Kidney (tissue), 22 donors: ENCODE measurements at places on chromosomes 12 and 14. TPM values are rescaled to one million over a fixed set of nuclear protein-coding genes. Genes with fewer than 3 reads are reported as not detected.
A peak's percentile ranks its signal among the peaks of the same experiment; 100 is the strongest.

DNA sequence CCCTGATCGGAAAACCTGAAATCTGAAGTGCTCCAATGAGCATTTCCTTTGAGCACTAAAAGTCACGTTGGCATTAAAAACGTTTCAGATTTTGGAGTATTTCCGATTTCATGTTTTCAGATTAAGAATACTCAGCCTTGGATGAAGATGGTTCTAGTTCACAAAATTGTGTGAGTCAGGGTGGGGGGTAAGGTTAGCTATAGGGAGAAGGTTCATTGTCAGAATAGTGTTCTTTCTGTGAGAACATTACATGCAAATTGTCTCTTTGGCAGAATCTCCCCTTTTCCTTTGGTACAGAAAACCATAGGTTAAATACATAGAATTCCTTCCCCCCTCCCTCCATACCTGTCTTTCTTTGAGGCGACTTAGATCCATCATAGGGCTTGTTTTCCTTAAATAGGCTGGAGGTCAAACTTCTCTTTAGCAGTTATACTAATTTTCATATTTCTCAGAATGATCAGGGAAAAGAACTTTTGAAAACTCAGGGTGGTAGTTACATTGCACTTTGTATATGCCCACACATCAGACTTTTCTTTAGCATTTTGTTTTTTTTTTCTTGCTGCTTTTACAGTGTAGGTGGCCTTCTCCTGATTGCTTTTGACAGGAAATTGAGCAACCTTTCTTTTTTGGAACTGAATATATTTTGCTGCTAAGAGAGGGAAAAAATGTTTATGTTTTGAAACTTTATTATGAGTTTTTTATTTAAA is 503.5 kb downstream of the PCNX1 start:
- H3K27ac ChIP-seq, result no peak overlapping the region
- DNase-seq, result no peak
- H3K4me1 ChIP-seq, result no peaks in the 10 kb centered on the region
- H3K27me3 ChIP-seq, result no peaks in the 10 kb centered on the region

DNA sequence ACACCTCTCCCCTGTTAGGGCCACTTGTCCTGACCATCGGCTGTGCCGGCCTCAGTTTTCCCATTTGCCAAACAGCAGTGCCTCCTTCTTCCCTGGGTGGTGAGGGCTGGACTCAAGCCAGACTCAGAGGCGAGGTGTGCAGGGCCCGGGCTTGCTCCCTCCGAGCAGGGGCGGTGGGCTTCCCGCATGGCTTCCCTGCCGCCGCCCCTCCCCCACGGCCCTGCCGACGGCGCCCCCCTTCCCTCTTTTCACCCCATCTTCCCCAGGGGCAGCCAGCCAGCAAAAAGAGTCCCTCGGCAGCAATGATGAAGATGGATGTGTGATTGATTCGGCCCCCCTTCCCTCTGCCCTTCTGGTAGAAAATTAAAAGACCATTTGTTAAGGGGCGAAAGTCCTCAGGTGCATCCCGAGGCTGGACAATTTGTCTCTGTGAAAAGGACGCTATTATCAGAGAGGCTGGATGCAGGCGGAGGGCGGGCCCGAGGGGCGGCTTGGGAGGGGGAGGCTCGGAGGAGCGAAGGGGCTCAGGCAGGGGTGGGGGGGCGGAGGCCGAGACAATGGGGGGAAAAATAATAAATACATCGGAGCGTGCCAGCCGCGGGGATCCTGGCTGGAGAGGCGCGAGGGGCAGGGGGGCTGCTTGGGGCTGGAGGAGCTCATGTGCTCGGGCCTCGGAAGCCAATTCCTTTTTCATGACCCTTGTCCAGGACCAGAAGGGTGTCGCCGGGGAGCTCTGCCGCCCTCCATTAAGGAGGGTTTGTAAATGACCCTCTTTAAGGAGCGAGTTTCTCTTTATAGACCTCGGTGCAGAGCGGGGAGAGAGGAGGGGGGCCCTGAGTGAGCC is 48.0 kb upstream of the LHX5 start:
- no peaks in the 10 kb centered on the region for H3K4me1 ChIP-seq
- no peak overlapping the region for H3K4me3 ChIP-seq
- no peak overlapping the region for H3K27ac ChIP-seq
- DNase-seq, result peak; percentile 15
- H3K36me3 ChIP-seq, result no peaks in the 10 kb centered on the region

DNA sequence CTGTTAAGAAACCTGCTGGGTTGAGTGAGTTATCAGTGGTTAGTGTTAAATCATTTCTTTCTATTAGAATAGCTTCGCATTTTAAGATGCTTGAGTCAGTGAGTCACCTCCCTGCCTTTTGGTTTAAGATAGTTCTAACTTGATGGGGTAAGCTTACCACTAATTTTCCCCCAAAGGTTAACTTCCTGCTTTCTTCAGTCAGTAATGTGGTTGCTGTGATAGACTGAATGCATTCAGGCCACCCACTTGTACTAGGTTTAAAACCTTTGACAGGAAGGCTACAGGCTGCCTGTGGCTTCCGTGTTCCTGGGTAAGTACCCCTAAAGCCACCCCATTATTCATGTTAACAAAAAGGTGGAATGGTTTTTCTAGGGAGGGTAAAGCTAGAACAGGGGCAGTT is 25.3 kb downstream of the CLEC2A start:
- DNase-seq, result no peak
- no peak overlapping the region for H3K27ac ChIP-seq
- H3K27me3 ChIP-seq, result no peaks in the 10 kb centered on the region
- H3K36me3 ChIP-seq, result no peaks in the 10 kb centered on the region

GRCh38 chr14:23562822-23563472 is 4.6 kb downstream of the AP1G2 start:
- H3K36me3 ChIP-seq, result peaks cover 16% of the 10 kb centered on the region
- H3K4me3 ChIP-seq, result no peak overlapping the region
- no peaks in the 10 kb centered on the region for H3K27me3 ChIP-seq
- no peak overlapping the region for H3K27ac ChIP-seq
- peak; percentile 81 for DNase-seq
- no peaks in the 10 kb centered on the region for H3K4me1 ChIP-seq

The ACVR1B gene
- 30.6 TPM for polyA plus RNA-seq

- no peak for DNase-seq
- H3K4me3 ChIP-seq, result no peak overlapping the region
- no peaks in the 10 kb centered on the region for H3K36me3 ChIP-seq
- no peak overlapping the region for H3K27ac ChIP-seq
Measured at GRCh38 chr14:55309761-55310365, 38.6 kb downstream of the FBXO34 start.

DNA sequence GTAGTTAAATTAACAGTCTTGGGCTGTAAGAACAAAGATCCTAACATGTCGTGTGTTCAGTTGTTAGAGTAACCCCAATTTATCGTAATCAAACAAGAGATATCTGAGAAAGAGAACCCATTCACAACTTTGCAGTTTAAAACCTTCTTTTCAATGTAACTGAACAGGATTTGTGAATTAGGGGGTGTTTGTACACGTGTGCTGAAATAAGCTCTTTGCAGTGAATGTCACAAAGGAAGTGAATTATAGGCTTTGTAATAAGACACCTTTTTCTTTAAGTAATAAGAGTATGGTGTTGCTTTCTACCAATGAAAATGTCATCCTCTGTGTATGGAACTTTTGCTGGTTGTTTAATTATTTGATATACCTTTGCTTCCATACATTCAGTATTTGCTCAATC is 114.0 kb downstream of the ALX1 start:
- no peaks in the 10 kb centered on the region for H3K36me3 ChIP-seq
- no peaks in the 10 kb centered on the region for H3K4me1 ChIP-seq
- DNase-seq, result peak; percentile 47
- H3K27ac ChIP-seq, result no peak overlapping the region
